ENCODE measurements at places on chromosomes 4 and X.

DNA sequence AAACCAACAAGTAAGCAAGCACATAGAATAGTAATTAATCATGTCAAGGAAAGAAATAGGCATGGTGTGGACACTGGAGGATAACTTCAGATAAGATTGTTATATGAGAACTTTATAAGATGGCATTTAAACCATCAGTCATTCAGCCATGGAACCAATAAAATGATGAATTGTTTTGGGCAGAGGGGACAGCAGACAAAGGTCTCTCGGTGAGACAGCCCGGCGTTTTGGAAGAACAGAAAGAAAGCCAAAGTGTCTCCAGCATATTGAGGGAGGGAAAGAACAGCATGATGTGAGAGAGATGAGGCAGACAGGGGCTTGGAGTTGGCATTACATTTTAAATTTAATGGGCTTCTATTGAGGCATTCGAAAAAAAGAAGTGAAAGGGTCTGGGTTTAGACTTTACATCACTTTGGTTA, 883 bp upstream of the PPM1K start:
- DNase-seq, result no peak

GRCh38 chr4:13427599-13428325, 56.4 kb downstream of the RAB28 start:
- no peak for DNase-seq

DNA sequence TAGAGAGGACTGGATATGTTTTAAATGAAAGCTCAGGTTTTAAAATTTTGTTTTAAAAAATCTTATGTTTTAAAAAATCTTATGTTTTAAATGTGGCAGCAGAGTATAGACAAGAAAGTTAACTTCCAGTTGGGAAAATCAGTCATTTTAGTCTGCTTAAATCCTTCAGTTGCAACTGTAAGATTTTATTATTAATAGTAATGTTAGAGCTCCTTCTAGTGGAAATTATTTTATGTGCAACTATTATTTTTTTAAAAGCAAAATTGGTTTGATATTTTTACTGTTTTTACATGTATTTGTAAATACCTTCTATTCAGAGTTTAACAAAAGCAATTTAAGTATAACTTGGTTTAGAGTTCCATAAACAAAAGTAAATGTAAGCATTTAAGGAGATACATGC, 8.5 kb upstream of the NUDT6 start:
- DNase-seq, result no peak

DNA sequence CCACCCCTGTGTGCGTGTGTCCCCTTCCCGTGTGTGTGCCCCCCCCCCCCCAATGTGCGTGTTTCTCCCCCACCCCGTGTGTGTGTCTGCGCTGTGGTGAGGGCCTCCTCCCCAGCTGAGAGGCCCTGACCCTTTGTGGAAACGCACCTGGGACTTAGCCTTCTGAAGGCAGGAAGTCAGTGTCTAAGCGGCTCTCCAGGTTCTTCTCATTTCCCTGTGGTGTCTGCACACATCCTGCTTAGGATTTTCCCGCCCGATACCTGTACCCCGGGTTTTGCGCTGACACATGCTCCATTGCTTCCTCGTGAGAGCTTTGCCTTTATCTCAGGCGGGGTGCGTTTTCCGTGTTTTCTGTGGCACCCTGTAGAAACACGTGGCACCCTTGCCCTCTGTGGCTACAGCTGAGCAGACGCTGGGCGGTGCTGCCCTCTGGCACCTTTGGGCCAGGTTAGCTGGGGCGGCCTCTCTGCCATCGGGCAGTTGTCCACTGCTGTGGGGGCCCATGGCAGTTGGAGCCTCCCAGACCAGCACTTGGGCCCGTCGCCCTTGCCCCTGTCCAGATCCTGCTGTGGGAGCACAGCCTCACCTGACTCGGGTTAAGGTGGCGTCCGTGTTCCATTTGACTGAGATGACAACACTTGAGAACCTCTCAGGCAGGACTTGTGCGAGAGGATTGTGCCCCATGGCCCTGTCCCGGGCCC, 26.3 kb downstream of the MAEA start:
- no peak for DNase-seq

- no peak for DNase-seq
These were observed 566 bp downstream of the ATP11C start for GRCh38 chrX:139932073-139932900.

GRCh38 chr4:86898562-86898961, 6.3 kb upstream of the C4orf36 start:
- no peak for DNase-seq

GRCh38 chr4:17189401-17189720, 290.9 kb upstream of the LDB2 start:
- no peak for DNase-seq

- DNase-seq, result no peak
These were observed 250.6 kb downstream of the SNCA start for GRCh38 chr4:89586318-89586717.

DNA sequence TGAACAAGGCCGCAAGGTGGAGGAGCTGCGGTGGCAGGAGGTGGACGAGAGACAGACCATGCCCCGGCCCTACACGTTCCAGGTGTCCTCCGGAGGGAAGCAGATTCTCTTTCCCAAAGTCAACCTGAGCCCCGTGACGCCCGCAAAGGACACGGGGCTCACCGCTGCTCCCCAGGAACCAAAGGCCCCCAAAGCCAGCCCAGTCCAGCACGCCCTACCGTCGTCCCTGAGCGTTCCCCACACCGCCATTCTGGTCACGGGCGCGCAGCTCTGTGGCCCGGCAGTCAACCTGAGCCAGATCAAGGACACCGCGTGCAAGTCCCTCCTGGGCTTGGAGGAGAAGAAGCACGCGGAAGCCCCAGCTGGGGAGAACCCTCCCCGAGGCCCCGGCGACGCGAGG, 72.2 kb downstream of the AASDH start:
- DNase-seq, result no peak

GRCh38 chr4:657338-657833, 16.7 kb downstream of the ATP5ME start:
- no peak for DNase-seq

- DNase-seq, result no peak
These were observed 15.8 kb upstream of the SFRP2 start for GRCh38 chr4:153804722-153805121.

DNA sequence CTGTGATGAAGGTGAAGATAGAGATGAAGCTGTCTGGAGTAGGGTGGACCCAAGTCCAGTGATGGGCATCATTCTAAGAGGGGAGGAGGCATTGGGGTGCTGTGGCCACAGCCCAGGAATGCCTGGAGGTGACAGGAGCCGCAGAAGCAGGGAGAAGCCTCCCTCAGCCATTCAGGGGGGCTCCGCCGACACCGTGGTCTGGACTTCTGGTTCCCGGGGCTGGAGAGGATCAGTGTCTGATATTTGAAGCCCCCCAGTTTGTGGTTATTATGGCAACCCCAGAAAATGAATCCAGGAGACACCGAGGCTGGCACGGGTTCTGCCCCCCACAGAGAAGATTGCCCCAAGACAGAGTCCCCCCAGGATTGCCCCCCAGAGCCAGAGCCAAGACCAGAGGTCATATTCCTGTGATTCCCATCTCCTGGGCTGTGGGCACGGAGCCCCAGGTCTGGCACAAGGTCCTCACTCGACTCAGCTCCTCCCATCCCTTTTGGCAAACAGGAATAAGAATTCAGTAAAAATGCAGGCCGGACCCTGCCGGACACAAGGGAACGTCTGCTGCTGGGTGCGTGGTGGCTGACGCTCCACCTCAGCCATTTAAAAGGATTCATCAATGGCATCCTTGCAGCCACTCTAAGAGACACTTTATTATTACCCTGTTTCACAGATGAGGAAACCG, 116.6 kb downstream of the CPZ start:
- DNase-seq, result no peak

DNA sequence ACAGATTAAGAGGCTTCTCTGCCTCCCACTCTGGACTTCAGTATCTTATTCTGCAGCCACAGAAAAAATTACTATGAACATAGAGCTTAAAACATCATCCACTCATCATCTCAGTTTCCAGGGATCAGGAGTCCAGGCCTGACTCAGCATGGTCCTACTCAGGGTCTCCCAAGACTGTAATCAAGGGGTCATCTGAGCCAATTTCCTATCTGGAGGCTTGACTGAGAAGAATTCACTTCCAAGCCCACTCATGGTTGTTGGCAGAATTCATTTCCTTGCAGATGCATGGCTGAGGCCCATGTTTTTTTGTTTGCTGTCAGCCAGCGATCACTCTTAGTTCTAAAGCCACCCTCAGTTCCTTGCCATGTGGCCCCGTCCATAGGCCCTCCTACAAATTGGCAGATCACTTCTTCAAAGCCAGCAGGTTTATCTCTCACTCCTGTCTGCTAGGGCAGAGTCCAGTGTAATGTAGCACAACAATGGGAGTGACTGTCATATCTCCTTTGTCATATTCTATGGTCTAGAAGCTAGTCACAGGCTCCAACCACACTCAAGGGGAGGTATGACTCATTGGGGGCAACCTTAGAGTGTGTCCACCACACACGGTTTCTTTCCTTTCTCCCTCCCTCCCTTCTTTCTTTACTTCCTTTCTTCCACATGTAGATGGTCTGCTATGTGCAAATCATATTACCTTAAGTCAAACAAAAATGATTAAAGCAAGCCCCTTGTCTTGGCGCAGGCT, 251.6 kb downstream of the QDPR start:
- no peak for DNase-seq

DNA sequence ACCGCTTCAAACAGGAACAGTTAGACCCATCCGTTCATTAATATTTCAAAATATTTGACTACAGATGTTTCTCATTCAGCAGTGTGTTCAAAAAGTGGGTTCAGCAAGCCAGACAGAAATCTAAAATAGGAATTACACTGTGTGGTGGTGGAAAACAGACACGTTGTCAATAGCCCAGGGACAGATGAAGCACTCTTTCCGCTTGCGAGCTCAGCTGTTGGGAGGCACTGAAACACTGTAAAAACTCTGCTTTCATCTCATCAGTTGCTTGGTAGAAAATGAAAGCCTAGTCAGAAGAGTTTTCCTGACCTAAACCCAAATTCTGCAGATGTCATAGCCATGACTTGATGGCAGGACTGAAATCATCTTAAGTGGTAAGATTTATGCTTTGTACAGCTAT, 38.5 kb downstream of the LRP2BP start:
- DNase-seq, result no peak

DNA sequence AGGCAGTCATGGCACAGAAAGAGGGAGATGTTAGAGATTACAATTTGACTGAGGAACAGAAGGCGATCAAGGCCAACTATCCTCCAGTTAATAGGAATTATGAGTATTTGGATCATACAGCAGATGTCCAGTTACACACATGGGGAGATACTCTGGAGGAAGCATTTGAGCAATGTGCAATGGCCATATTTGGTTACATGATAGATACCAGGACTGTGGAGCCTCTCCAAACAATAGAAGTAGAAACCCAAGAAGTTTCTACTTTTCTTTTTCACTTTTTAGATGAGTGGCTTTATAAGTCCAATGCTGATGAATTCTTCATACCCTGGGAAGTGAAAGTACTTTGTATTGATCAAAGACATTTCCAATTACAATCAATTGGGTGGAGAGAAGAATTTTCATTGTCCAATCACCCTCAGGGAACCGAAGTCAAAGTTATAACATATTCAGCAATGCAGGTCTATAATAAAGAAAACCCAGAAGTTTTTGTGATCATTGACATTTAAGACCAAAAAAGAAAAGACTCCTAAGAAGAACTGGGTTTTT, 139.1 kb downstream of the MAB21L2 start:
- DNase-seq, result no peak

DNA sequence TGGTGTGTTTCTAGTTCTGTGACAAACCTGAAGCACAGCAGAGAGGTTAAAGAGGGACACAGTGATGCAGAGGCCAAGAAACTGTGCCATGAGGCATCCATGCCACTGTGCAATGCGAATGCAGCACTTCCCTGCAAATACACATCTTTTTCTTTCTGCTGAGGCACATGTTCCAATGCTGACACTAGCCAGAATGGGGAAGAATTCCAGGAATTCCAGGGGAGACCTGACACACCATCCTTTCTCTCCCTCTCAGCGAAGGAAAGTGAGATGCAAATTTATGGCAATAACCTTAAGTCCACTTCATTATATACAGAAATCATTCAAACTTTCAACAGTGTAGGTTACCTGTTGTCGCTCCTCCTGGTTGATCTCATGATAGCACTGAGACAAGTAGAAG, 204.8 kb downstream of the LDB2 start:
- no peak for DNase-seq

DNA sequence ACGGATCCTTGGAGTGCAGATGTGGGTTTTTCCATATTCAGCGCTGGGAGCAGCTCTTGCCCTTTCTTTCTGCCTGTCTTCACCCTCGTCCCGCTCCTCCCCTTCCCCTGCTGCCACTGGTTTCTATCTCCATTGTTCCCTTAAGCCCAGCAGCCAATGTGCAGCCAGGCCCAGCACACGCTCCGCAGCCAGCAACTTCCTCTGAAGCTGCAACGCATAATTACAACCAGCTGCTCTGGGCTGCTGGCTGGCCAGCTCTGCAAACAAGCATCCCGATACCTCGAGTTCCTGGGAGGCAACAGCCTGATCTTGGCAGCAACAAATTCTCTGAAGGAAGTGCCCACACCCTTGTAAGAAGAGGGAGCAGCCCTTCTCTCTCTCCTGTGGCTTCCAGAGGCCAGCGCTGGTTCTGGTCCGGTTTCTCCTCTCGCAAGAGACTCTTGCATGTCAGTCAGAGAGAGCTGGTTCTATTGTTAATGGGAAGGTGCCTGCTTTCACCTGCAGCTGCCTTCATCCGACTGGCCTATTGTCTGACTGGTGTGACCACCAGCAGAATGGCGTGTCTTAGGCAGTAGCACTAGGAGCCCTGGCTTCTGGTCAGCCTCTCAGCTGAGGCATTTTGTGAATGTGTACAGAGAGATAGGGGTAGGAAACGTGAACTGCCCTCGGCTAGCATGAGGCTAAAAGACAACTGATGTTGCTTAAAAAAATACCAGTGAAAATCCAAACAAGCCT, 83.8 kb upstream of the MAML3 start:
- DNase-seq, result peak; percentile 71

DNA sequence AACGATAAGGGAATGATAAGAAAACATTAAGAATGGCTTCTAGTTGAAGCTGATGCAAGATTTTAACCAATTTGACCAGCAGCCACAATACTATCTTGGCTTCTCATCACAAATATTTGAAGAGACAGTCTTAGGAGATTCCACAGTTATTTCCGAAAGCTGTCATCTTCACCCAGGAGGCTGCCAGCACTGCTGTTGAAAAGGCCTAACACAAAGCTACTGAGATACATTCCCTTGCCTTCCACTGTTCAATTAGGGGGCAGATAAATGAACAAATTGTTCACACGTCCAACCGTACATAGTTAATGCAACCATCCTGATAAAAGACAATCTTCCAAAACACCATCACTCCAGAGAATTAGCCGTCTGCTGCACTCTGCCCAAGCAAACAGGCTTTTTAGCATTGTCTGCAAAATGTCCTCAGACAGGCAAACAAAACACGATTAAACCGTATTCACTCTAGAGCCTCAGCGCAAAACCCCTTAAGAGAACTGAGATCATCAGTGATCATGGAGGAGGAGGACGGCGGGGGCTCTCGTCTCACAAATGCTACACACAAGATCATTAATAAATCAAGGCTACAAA, 189.8 kb upstream of the PSAPL1 start:
- DNase-seq, result no peak

GRCh38 chrX:20230406-20230805, 36.3 kb downstream of the RPS6KA3 start:
- DNase-seq, result no peak

- no peak for DNase-seq
These were observed 1.2 kb downstream of the SPCS3 start for GRCh38 chr4:176320976-176321361.

GRCh38 chrX:115350711-115351381, 61.3 kb downstream of the LUZP4 start:
- DNase-seq, result no peak
